ENCODE measurements at places on chromosomes 13 and 19.

DNA sequence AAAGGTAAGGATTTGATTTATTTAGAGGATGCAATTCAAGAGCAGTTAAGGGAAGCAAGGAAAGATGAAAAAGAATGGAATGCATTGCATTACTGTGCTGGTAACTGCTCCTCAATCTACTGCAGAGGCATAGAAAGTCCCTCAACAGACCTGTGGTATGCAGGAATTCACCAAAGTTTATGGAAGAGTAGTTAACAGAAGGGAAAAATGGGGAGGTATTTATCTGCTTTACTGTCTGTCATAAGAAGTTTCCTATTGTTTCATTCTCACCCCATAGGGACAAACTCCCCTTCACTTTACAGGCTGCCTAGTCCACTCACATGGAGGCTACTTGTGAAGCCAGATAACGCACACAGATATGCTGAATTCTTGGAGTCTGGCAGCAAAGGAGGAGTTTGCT, 354.9 kb upstream of the SPRY2 start:
- DNase-seq, result no peak

- DNase-seq, result no peak
These were observed 26.4 kb downstream of the LEUTX start for GRCh38 chr19:39805104-39805503.

DNA sequence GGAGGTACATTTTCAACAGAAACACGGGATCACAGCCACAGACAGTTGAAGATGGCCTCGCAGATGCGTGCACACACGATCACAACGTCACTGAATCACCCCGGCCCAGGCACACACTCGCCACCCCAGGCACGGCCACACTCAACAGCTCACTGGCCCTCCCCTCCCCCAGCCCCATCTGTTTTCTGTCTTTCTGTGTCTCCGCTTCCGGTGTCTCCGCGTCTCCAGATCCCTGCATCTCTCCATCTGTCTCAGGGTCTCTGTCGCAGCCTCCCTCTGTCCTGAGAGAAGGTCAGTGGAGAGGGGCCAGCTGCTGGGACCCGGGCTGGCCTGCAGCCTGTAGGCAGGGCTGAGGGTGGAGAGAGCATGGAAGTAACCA, 3.8 kb upstream of the ATP1A3 start:
- no peak for DNase-seq

DNA sequence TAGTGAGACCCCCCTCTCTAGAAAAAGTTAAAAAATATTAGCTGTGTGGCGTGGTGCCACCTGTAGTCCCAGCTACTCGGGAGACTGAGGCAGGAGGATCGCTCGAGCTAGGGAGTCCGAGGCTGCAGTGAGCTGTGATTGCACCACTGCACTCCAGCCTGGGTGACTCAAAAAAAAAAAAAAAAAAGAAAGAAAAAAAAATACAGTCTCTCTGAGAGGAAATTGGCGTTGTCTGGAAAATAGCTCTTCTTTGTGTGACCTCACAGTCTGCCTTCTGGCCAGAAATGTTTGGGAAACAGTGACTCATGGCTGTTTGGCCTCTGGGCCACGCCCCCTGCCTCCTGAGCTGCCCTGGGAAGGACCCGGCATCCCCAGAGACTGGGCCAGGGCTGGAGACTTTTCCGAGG, 10.7 kb downstream of the MARCHF2 start:
- peak; percentile 64 for DNase-seq

DNA sequence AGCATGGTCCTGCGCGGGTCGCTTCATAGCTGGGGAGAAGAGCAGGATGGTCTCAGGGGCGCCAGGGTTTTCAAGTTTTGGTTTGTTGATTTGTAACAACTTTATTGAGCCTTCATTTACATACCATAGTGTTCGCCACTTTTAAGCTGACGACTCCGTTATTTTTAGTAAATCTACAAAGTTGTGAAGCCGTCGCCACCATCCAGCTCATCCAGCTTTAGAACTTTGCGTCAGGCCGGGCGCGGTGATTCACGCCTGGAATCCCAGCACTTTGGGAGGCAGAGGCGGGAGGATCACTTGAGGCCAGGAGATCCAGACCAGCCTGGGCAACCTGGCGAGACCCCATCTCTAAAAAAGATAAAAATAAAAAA, 404 bp downstream of the C19orf44 start:
- no peak for DNase-seq

DNA sequence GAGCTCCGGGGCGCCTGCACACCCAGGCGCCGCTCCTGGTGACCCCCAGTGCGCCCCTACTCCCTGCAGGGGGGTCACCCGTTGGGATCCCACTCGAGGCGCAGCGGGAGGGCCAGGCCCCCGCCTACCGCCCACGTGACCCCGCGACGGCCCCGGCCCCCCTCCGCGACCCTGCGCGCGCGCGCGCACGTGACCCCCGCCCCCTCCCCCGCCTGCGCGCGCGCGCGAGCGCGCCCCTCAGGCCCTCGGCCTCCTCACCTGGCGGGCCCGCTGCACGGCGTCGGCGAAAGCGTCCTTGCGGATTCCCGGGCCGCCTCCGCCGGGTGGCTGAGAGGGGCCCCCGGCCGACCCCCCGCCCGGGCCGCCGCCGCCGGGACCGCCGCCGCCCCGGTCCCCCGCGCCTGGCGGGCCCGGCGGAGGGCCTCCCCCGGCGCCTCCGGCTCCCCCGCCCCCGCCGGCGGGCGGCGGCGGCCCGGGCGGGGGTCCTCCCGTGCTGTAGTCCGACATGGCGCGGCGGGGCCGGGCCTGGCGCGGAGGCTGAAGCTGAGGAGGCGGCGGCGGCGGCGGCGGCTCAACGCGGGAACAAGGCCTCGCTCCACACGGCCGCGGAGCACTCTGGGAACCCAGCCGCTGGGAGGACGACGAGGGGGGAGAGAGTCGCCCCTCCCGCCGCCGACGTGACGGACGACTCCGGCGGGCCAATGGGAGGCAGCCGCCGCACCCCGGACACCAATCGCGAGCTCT, at the start of gene KHSRP:
TSS of gene KHSRP (minus strand) at position 617 of the 744 bp plus-strand sequence. CDS start at position 507, 110 bp downstream.
- DNase-seq, result no peak

- peak; percentile 44 for DNase-seq
These were observed 3.2 kb downstream of the CRLF1 start for GRCh38 chr19:18603255-18603957.

GRCh38 chr19:49132974-49133609, 13.7 kb downstream of the PPFIA3 start:
- DNase-seq, result no peak

DNA sequence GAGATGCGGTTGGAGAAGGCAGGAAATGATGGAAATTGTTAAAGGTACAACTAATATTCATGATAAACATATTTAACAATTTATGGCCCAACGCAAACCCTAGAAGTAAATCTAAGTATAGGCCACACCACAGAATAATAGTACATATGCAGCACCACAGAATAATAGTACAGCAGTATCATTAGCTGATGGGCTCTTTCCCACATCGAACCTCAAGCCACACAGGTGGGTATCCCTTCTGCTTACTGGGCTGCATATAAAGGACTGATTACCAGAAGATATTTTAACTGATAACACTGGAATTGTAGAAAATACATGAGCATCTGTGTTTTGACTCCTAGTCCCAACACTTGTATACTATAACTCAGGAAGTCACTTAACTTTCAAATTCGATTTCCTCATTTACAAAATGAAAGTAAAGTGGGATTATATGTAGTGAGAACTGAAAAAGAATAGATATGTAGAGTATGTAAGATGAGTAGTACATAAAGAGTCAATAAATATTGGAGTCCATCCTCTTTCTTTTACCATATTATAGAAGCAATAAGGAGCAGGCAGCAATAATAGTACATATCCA, 91.5 kb downstream of the TSC22D1 start:
- DNase-seq, result no peak

GRCh38 chr19:33460221-33460908, 61.2 kb downstream of the PEPD start:
- no peak for DNase-seq

- DNase-seq, result no peak
These were observed 144.4 kb downstream of the DIAPH3 start for GRCh38 chr13:60019119-60019993.

DNA sequence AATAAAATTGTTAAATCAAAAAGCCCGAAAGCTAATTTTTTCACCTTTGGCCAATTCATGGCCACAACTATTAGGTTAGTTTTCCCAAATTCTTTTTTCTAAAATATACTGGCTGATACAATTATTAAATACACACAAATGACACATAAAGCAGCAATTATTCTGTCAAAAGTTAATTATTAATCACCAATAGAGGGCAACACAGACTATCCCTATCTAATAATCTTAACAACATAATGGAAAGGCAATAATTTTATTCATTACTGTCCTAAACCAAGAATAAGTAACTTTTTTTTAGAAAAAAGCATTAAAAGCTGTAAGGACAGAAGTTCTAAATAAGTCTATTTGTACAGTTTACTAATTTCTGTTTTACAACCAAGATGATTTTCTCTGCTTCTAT, 51.7 kb downstream of the KATNAL1 start:
- no peak for DNase-seq

GRCh38 chr13:82305588-82305987, 1576.7 kb downstream of the SLITRK1 start:
- DNase-seq, result no peak

- no peak for DNase-seq
These were observed 7.2 kb downstream of the ZNF552 start for GRCh38 chr19:57807541-57807940.

All from HEK293T (cell line).